Stimulated activated effector memory CD8-positive, alpha-beta T cell treated with anti-CD3 and anti-CD28 coated beads, Interleukin-12 subunit alpha, Interleukin-12 subunit beta, amount 100 ng/mL, for 72 hours (primary cell): ENCODE measurements at places on chromosomes 2 and 18.

- DNase-seq = no peak
Measured at GRCh38 chr2:98654699-98655495, 46.5 kb downstream of the UNC50 start.

GRCh38 chr2:135985826-135986393, 484 bp upstream of the DARS1 start:
- no peak for DNase-seq

DNA sequence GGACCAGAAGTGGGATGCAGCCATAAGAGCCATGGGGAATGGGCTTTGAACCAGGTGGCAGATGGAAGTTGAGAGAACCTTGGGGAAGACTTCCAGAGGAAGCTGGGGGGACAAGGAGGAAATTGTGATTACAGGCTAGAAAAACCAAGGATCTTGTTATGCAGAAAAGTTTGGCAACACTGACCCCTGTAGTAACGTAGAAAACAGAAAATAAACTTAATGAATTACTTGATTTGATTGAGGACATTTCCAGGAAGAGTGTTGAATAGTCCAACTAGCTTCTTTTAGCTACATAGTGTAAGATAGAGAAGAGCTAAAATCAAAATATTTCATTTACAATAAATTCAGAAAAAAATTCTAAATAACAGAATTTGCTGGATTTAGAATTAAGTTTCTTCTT, 91.9 kb upstream of the GPC1 start:
- DNase-seq = no peak

- no peak for DNase-seq
Measured at GRCh38 chr2:125935559-125935958, 720.4 kb upstream of the GYPC start.

DNA sequence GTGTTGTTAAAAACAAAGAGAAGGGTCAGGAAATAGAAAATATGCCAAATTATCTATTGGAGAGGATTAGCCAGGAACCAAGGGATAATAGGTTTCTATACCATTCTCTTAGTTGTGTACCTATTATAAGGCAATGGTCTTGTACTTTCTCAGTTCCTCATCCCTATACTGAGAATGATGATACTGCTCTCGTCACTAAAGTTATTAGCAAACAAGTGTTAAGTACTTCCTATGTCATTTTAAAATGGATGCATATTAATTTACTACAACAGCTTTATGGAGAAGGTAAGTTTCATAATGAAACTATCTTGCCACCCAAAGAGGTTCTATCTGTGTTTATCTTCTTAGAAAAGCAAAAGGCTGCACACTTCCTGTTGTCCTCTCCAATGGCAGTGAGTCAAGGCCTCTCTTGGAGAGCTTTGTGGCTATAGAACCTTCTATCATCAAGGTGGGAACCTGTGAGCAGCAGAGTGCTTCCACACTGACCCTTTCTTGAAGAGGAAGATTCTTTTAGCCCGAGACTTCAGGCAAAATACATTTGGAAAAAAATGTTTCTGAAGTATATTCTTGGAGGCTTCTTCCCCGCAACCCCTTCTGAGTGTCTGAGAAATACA, 460.7 kb upstream of the FANCL start:
- no peak for DNase-seq

GRCh38 chr2:176246331-176246730, 22.9 kb upstream of the MTX2 start:
- no peak for DNase-seq

GRCh38 chr2:216970359-216970915, 110.6 kb upstream of the TNP1 start:
- DNase-seq = no peak

GRCh38 chr2:240300261-240300821, 135.1 kb upstream of the GPC1 start:
- no peak for DNase-seq
